SK-N-DZ (cell line): ENCODE measurements at places on chromosomes 12 and 14.

DNA sequence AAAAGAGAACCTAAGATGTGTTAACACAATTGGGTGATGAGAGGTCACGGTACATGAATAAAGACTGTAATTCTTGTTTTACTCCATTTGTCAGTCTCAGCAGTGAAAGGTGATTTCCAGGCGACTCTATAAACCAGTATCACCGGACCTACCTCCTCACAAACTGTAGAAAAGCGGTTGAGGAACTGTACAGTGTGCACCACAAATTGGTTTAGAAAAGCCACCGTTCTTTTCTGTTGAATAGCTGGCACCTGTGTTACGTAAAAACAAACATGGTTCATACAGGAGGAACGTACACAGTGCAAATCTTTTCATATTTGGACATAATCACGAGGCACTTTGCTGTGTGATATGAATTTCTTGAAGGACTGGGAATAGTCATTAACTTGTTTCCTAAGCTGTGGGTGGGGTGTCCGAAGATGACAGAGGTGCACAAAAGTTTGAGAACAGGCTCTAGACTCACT, 663 bp downstream of the WASHC3 start:
- no peak for DNase-seq

- peak; percentile 75 for DNase-seq
Measured at GRCh38 chr12:70920251-70920851, at the start of gene PTPRR. TSS of gene PTPRR (minus strand) at chr12:70920738. CDS start at chr12:70920390, 348 bp downstream.

DNA sequence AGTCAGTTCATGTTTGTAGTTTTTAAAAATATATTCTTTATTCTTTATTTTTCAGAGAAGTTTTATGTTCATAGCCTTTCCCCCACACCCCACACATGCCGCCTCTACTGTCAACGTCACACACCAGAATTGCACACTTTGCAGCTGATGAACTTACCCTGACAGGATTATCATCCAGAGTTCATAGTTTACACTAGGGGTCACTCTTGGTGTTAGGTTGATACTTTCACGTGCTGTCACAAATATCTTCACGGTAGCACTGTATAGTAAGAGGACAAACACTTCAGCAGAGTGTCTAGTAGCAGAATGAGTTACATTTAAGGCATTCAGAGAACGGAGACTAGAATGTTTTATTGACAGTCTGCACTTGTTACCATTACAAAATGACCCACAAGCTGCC, 5.1 kb downstream of the DPPA3 start:
- no peak for DNase-seq

- DNase-seq, result no peak
Measured at GRCh38 chr14:55272922-55273321, 1.7 kb downstream of the FBXO34 start.

GRCh38 chr14:77372304-77372841, 4.5 kb downstream of the TMED8 start:
- peak; percentile 7 for DNase-seq

DNA sequence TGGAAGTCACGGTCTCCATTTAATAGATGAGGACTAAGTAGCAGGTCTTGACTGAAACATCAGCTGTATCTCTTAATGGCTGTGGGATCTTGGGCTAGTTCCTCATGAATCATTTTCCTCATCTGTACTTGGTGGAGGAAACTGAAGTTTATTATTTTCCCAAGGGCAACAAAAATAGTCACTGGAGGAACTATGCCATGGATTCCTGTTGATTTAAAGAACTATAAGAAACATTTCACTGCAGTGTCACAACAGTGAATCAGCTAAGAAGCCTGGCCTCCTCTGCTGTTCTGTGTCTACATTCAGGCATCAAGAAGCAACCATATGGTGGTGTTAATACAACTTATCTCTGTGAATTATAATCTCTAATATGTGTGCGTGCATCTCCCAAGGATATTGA, 200.5 kb downstream of the STXBP6 start:
- DNase-seq, result no peak

DNA sequence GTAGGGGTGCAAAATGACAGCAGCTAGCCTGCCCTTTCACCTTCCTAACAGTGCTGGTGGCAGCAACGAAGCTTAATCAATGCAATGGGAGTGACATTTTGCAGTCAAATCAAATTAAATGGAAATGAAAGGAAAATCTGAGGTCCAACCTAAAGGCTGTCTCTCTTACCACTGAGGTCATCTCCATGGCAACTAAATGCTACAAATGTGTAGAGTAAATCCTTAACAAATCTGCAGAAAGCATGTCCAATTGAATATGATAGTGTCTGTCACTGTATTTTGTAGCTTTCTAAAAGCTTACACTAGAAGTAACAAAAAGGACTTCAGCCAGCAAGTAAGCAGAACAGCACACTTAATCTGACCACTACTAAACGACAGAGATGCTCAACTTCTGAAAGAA, 488.8 kb downstream of the BCAT1 start:
- peak; percentile 61 for DNase-seq

DNA sequence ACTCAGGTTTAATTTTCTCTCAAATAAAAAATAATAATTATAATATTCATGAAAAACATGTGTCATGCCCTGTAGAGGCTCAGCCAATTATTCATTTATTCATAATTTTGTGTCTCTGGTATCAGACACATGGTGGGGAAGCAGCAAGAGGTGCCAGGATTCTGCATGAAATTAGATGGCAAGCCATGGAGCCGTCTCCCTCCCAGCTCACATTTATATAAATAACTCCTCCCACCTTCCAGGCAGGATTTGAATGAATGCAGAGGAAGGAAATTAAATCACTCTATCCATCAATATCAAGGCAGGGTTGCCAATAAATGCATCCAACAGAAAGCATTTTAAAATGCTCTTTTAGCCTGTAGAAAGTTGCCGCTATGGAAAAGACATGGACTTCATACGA, 98.1 kb downstream of the PTPRR start:
- no peak for DNase-seq

DNA sequence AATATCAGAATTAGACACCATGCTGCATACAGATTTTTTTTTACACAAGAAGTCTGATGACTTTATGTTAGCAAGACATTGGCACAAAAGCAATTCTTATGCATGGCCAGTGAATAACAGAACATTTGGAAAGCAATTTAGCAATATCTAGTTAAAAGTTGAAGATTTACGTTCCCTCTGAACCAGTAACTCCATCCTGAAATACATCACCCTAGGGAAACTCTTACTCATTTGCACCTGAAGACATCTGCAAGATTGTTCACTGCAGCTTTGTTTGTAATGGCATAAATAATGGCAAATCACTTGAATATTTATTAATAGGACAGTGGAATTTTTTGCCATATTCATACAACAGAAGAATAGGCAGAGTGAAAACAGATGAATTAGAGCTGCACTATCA, 670.0 kb upstream of the NOVA1 start:
- no peak for DNase-seq

DNA sequence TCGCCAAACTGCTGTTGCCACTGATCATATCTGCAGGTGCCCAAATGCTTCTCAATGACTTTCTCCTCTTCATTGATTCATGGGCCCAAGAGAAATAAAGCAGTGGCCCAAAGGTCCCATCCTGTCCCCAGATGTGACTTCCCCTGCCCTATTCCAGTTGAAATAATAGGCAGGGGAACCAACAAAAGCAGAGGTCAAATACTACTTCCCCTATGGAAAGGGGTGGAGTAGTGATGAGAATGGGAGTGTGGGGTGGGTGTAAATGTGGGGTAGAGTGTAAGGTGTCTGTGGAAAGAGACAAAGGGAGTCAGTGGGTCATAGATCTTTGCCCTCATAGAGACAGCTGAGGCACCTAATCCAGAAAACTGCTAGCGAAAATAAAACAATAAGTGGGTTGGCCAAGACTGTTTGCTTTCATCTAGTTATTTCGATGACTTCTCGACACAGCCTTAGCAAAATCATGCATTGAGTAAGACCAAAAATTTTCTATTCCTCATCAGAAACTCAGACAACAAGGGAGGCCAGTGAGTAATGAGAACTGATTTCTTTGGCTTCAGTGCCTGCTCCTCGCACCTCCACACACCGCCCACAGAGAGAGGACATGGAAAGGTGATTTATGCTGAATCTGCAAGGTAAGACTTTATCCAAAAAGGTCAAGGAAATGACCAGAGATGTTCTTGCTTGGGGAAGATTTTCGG, 10.9 kb upstream of the IL22 start:
- no peak for DNase-seq

- no peak for DNase-seq
Measured at GRCh38 chr14:81819344-81819743, 285.7 kb upstream of the SEL1L start.

GRCh38 chr12:13913371-13913770, 68.0 kb downstream of the GRIN2B start:
- no peak for DNase-seq

- DNase-seq, result peak; percentile 60
Measured at GRCh38 chr12:12334367-12335040, 15.5 kb downstream of the MANSC1 start.

GRCh38 chr12:54612225-54612750, 22.4 kb downstream of the LACRT start:
- DNase-seq, result no peak

DNA sequence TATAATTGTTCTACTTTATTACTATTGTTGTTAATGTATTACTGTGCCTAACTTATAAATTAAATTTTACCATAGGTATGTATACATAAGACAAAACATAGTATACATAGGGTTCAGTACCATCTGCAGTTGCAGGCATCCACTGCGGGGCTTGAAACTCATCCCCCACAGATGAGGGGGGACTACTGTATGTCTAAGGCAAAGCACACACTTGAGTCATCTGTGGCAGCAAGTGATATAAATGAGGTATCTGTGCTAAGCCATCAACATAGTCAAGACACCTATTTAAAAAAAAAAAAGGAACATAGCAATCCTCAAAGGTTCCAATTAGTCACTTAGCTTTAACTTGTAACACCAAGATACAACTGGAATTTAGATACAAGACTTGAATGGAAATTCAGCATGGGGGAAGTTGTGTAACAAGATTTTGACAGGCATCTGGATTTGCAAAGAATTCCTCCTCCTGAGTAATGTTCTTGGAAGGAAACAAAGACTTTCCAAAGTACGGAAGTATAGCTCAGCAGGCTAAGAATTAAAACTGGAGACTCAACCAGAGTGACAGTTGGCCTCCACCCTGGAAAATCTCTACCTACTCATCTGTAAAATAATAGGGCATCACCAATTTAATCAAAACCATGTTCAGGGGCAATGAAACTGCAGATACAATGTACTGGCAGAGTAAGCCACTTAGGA, 14.9 kb downstream of the DCAF5 start:
- DNase-seq, result no peak

GRCh38 chr12:131603106-131603938, 107.6 kb upstream of the SFSWAP start:
- peak; percentile 71 for DNase-seq

DNA sequence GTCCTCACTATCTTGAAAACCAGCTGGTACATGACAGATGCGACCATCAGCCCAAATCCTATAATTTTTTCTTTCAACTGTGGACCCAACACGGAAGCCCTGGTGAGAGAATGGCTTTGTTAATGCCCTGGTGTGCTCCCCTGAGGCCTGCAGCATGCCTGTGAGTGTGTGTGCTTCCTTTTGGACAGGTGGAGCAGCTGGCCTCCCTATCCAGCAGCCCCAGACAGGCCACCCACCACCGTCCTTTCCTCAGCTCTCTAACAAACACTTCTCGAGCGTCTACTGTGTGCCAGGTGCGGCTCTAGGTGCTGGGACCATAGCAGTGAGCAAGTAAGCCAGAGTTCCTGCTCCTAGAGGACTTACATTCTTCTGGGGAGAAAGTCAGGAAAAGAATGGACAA, 78.9 kb upstream of the GZMB start:
- no peak for DNase-seq

- DNase-seq, result peak; percentile 42
Measured at GRCh38 chr12:125402874-125403789, 337.9 kb downstream of the AACS start.

GRCh38 chr12:112978163-112979040, at the start of gene OAS2:
TSS of gene OAS2 (plus strand) at chr12:112978519. CDS start at chr12:112978609, 90 bp downstream.
- no peak for DNase-seq

GRCh38 chr14:79028281-79028680, 858.1 kb downstream of the NRXN3 start:
- no peak for DNase-seq

DNA sequence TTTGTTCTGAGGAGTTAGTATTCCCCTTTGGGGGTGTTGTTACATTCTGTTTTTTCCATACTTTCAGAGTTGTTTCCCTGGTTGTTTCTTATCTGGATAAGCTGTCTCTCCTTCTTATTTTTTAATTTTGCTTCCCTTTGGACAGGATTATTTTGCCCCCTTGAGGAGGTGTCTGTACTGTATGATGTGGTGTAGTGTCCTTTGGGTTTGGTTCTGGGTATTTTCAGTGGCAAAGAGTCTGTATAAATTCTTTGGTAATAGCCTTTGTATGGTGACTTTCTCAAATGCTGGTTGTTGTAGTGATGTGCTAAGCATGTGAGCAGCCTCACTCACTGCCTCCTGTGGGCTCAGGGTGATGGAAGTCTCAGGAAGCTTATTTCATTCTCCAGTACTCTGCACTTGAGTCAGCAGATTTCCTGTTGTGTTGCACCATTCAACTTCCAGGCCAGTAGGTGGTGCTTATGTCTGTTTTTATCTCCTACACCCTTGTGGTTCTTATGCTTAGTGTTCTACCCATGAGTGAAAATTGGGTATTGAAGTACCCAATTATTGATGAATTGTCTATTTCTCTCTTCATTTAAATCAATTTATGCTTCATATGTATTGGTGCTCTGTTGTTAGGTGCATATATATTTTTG, 103.3 kb upstream of the PMCH start:
- peak; percentile 29 for DNase-seq

- DNase-seq, result no peak
Measured at GRCh38 chr12:10194160-10194670, 15.4 kb downstream of the TMEM52B start.

DNA sequence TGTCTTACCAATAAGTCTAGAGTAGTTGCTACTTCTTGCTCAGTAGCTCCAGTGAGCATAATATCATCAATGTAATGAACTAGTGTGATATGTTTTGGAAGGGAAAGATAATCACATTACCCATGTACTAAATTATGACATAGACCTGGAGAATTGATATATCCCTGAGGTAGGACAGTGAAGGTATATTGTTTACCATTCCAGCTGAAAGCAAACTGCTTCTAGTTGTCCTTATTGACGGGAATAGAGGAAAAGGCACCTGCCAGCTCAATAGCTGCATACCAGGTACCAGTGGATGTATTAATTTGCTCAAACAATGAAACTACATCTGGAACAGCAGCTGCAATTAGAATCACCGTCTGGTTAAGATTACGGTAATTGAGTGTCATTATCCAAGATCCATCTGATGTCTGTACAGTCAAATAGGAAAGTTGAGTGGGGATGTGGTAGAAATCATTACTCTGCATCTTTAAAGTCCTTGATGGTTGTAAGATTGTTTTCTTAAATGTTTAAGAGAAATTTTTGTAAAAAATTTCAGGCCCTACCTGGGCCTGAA, 100.0 kb upstream of the ARHGAP5 start:
- peak; percentile 62 for DNase-seq

DNA sequence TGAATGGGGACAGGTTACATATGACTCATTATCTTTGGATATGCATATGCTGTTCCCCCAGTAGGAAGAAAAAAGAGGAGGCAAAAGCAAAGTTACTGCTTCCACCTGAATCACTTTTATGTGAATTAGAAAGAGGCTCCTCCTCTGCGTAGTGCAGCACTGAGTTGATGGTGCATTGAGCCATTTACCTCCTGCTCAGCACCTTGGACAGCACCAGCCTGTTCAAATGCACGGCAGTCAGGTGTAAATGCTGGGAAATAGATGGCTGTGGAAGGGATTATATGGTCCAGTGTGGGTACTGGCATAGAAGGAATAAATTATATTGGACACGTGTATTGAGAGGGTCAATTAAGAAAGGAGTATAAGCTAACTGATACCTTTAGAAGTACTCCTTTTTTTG, 541.9 kb upstream of the SEL1L start:
- no peak for DNase-seq
